ENCODE measurements at places on chromosomes 11 and 22. TPM values are rescaled to one million over a fixed set of nuclear protein-coding genes. Genes with fewer than 3 reads are reported as not detected.

APOL6 gene
- polyA plus RNA-seq: 15.0 TPM

UBE2L6 gene
- polyA plus RNA-seq: 63.8 TPM

SERPING1 gene
- polyA plus RNA-seq: 21.1 TPM

NEAT1 gene
- polyA plus RNA-seq: 72.3 TPM

CREB3L1 gene
- 33.2 TPM for polyA plus RNA-seq

ASCL2 gene
- polyA plus RNA-seq: not detected

ASCL3 gene
- polyA plus RNA-seq: not detected

RAG2 gene
- polyA plus RNA-seq: not detected

AGBL2 gene
- 2.2 TPM for polyA plus RNA-seq

ART1 gene
- not detected for polyA plus RNA-seq

CCDC87 gene
- polyA plus RNA-seq: 0.11 TPM

RAC2 gene
- polyA plus RNA-seq: 25.0 TPM

OTOG gene
- not detected for polyA plus RNA-seq

NXPE2 gene
- polyA plus RNA-seq: 0.04 TPM

CDKN1C gene
- 6.3 TPM for polyA plus RNA-seq

Measured in AG04450 (cell line).